Naive thymus-derived CD4-positive, alpha-beta T cell (primary cell): ENCODE measurements at places on chromosomes 6 and 20.

DNA sequence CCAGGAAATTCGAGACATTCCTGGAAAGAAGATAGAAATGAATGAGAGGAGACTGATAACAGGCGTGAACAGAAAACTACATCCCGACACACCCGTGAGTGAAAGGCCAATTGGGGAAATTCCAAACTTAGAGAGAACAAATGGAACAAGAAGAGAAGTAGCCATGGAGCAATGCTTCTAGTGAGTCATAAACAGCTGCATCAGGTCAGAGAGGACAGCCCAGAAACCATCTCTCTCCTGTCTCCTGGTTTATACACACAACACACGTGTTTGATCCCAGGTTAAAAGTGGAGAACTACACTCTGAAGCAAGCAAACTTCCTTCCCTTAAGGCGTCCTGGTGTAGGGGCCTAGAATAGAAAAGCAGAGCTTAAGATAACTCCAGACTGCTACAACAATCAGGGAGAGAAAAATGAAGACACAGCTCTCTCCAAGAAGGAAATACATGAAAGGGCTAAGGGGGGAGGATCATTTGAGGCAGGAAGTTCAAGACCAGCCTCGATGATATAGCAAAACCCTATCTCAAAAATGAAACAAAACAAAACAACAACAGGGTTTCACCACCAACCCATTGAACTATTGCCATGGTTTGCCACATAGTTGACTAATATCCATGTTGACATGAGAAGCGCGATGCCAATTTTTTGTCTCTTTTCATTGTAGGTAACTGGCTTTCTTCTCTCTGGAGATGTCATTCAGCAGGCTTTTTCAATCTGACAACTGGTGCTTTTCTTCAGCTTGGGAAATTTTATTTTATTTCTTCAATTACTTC, 26.9 kb downstream of the NRN1 start:
- DNase-seq: no peak

- DNase-seq: no peak
Measured at GRCh38 chr20:14711652-14712051, 374.2 kb upstream of the FLRT3 start.

GRCh38 chr20:60966031-60966430, 286.0 kb upstream of the CDH4 start:
- DNase-seq: no peak

DNA sequence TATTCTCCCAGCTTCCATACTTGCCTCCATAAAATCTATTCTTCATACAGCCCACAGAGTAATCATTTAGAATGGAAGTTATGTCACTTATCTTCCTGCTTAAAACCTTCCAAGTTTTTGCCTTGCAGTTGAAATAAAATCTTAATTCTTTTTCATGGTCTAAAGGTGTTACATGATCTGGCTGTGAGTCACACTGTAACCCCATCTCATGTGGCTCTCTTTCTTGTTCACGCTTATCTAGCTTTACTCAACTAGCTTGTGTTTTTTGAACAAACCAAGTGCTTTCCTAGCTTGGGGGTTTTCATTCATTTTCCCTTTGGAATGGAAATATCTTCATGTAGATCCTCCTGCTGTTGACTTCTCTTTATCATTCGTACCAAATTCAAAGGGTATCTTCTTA, 23.6 kb upstream of the THEMIS start:
- DNase-seq: no peak

- DNase-seq: no peak
Measured at GRCh38 chr6:44503471-44503870, 116.0 kb downstream of the CDC5L start.

- DNase-seq: no peak
Measured at GRCh38 chr20:41116282-41116956, 20.9 kb upstream of the PLCG1 start.

DNA sequence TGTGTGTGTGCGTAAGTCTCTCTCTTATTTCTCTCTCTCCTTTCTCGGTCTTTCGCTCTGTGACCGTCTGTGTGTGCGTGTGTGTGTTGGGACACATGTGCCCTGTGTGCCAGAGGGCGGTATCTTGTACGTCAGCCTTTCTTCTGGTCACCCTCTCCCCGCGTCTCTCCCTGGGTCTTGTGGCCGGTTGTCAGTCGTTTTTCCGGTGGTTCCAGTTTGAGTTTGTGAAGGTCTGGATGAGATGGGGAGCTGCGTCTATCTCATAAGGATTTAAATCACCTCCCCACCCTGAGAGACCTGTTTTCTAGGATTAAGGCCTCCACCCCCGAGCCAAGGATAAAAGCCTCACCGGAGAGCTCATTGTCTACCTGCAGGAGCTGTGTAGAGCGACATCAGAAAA, 295.5 kb upstream of the ZNF337 start:
- no peak for DNase-seq
